SW480 (cell line): ENCODE measurements at places on chromosomes 1 and 21.

GRCh38 chr21:45593162-45594022 lies 50.1 kb upstream of the PCBP3 start:
- no peak for DNase-seq

- DNase-seq, result no peak
Measured at GRCh38 chr1:75130865-75131564, 3.2 kb upstream of the LHX8 start.

DNA sequence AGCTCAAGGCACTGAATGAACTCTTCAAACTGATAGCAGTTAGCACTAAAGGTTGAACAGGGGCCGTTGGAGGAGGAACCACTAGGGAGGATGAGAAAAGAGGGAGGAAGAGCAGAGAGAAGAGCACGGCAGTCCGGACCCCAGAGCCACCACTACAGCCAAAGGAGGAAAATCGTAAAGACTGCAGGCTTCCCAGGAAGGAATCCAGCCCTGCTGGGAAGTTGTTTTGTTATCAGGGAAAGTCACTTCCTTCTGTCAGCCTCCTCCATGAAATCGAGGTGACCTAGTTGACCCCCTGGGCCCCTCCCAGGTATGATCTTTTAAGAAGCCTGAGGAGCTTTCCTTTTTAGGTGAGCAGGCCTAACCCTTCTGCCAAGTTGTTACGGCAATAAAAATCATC lies 88.2 kb downstream of the PBX1 start:
- DNase-seq, result no peak

DNA sequence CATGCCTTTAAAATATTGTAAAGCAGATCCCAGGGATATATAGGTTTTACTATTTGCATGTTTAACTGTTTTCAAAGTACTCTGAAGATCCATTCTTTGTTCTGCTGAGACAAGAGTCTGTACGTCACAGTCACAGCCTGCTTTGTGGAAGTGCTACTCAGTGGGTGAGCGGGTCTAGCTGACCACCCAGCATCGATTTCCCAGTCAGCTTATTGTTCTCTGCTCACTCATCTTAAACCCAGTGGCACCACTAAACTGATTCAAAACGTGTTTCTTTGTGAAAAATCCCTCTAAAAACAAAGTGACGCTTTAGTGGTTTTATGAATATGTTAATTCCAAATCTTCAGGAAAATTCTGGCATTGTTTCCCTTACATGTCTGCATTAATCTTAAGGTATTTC lies 12.4 kb downstream of the PLPP3 start:
- no peak for DNase-seq

GRCh38 chr1:162857850-162858249 lies 3.1 kb downstream of the CCDC190 start:
- no peak for DNase-seq

DNA sequence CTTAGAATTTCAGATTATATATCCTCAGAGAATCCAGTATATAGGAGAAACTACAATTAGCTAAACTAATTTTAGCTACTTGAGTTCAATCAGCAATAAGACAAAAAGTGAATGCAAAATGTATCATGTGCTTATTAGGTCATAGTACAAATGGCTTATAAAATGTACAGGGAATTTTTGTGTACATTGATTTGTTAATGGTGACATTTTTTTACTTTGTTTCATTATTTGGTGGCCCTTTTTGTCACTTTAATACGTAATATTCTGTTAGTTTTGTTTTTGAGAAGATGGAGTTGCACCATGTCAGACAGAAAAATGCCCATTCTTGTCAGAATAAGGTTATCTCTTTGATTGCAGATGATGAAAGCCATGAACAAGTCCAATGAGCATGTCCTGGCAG lies 33.6 kb downstream of the CC2D1B start:
- no peak for DNase-seq

DNA sequence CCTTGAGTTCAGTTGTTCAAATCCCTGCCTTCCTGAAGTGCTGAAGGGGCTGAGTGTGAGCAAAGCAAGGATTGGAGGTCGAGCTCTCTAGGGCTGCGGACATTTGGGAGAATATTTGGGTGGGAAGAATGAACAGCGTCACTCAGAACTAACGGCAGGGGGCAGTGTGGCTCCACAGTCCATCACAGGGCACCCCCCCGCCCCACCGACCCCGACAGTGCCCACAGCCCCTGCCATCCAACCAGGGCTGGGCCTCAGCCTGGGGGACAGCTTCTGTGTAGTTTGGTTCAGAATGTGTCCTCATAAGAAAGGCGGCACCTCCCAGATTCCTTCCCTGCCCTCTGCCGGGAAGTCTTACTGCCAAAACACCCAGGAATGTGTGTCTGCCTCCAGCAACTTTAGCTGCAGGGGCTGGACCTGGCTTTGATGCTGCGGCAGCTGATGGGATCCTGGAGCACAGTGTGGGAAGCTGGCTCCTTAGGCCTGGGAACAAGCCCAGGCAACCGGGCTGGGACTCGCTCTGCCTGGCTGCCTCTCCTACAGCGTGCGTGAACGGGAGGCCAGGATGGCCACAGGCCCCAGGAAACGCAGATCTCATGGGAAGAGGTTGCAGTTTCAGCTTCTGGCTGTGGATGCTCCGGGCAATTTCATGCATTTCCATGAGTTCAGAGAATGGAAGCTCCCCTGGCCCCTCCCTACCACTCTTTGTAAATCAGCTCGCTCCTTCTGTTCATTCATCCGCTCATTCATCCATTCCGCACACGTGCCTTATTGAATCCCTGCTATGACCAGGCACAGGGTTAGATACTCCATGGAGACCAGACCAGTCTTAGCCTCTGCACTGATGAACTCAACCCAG lies 104.9 kb upstream of the TMPRSS2 start:
- peak; percentile 39 for DNase-seq

GRCh38 chr1:69523461-69523860 lies 44.3 kb upstream of the LRRC7 start:
- DNase-seq, result no peak

DNA sequence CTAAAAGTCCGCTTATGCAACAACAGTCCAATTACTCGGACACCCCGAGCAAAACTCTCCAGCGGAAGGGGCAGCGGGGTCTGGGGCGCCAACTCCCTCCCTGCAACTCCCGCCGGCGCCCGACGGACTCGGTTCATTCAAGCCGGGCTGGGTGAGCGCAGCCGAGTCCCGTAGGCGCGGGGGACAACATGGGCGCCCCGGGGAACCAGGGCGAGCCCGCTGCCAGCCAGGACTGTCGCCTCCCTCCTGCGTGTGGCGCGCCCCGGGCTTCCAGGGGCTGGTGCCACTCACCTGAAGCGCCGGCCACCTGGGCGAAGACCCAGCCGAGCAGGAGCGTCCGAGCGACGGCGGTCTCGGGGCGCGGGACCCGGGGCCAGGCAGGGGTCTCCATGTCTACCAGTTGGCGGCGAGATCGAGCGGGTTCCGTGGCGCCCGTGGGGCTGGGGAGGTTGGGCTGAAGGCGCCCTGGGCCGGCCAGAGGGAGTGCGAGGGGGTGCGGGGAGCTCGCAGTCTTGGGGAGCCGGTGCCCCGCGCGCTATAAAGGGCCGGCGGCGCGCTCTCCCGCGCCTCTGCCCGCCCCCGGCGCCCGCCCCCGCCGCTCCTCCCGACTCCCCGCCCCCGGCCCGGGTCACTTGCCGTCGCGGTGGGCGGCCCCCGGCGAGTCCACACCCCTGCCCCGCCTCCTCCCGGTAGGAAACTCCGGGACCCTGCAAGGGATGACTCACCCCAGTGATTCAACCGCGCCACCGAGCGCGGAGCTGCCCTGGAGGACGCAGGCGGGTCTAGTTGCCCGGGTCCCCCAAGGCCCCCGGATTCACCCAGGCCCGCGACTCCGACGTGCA lies at the start of gene F3:
Gene F3 (minus strand): TSS at position 514 of the 842 bp plus-strand sequence. CDS start 123 bp downstream, at position 391.
- DNase-seq, result peak; percentile 84

DNA sequence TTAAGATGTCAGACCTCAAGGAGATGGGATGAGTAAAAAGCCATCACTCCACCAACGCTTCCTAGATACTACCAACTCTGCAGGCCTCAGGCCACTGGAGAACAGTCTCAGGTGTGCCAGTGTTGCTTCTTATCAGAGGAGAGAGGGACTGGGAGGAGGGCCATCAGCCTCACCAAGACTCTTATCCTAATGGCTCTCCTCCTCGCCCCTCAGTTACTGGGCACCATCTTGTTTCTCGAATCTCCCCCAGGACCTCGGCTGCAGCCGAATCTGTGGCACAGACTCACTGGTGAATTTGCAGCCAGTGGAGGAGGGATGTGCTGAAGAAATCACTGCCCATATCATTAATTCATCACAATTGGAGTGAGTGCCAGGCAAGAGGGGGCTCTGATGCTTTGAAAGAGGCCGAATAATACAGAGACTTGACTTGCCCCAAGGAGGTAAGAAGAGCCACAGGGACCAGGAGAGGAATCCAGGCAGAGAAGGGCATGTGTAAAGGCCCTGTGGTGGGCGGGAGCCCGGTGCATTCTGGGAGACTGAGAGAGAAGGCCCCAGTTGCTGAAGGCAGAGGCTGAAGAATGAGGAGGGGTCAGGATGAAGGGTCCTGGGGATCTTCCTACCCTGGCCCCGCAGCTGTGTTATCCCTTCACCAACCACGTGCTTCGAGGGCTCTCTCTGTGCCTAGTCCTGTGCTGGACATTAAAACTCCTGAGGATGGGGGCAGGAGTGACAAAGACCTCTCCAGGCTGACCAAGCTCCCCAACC lies 129.8 kb downstream of the PTPRU start:
- no peak for DNase-seq

GRCh38 chr1:159686599-159687299 lies 27.6 kb downstream of the CRP start:
- DNase-seq, result no peak

DNA sequence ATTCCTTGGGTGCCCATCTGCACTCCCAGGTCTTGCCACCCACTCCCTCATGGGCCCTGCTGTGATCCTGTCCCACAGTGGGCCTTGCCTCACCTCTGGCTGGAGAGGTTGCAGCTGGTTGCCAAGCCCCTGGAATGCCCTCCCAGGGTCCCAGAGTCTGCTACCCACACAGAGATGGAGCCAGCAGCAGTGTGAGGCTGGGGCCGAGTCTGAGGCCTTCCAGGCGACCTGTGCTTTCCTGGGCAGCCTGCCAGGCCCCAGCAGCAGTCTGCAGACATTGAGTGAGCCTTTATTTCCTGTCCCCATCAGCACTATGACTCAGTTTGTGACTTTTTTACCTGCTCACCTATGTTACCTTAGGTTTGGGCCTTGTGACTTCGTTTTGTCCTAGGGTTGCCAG lies 25.0 kb upstream of the TSPAN2 start:
- DNase-seq, result no peak

DNA sequence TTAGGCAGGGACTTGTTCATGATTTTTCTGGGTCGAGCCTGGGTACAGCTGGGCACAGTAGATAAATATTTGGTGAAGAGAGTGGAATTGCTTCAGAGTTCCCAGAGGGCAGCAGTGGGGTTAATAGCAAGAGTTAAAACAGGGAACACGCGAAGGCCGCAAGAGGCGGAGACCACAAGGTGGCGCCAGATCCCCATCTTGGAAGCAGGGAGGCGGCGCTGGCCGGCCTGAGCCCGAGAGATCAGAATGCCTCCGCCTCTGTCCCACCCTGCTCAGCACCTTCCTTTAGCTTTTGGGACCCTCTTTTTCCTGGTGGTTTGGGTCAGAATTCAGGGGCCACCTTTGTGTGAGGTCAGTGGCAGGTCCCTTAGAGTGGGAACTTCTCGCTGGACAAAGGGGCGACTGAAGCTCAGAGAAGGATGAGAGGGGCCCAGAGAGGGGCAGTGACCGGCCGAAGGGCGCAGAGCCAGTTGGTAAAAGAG lies 6.5 kb upstream of the PADI2 start:
- peak; percentile 80 for DNase-seq

- DNase-seq, result no peak
Measured at GRCh38 chr1:183137782-183138181, 48.3 kb upstream of the LAMC2 start.

GRCh38 chr1:89546082-89546889 lies 21.7 kb downstream of the LRRC8B start:
- DNase-seq, result no peak

- DNase-seq, result no peak
Measured at GRCh38 chr1:91018006-91018405, 3.8 kb downstream of the ZNF644 start.

GRCh38 chr1:180571832-180572636 lies 13.3 kb downstream of the OVAAL start:
- peak; percentile 39 for DNase-seq

DNA sequence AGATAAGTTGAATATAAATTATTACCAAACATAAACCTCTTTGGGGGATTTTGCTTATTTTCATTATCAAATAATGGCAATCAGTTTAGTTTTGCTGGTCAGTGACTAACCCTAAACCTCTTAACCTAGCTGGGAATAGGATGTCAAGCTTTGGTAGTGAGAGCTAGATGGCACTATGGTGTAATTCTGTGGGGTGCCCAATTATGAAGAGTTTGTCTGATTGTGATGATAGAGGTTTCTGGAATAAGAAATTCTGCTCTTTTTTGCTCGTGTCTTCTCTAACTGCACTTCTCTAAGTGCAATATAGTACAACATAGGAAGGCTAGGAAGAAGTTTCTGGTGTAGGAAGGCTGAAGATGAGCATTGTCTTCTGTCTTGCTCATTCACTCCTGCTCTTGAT lies 59.8 kb downstream of the XCL1 start:
- DNase-seq, result no peak

- DNase-seq, result no peak
Measured at GRCh38 chr1:245310571-245311531, 156.1 kb downstream of the KIF26B start.

GRCh38 chr21:33151941-33152731 lies 77.6 kb upstream of the IFNAR2 start:
- DNase-seq, result no peak

DNA sequence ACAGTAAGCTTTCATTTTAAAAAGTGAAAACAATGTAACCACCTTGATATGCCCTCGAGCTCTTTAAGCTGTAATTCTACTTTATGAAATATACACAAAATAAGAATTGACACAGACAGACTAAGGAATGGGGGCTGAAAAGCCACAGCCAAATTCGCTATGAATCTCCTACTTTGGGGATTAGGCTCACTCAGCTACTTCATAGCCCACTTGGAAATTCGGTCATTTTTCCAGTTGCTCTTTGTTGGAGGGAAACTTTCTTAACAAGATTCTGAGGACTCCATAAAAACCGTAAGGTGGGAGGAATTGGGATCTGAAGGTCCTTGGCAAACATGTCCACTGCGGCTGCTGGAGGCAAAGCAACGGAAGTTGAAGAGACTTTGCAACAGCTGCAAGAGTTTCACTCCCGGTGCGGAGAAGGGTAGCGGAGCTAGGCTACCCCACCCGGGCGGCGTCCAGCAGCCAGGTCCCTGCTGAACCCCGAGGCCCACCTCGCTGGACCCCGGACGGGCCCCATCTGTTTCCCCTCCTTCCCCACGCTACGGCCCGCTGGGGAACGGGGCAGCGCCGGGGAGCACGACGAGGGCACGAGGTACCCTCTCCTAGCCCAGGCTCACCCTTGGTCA lies 634 bp downstream of the MYCBP start:
- no peak for DNase-seq

GRCh38 chr1:91548376-91549040 lies 47.9 kb downstream of the CDC7 start:
- no peak for DNase-seq

- no peak for DNase-seq
Measured at GRCh38 chr1:235290740-235291502, 37.1 kb downstream of the ARID4B start.

GRCh38 chr1:40849801-40850592 lies 12.2 kb downstream of the CITED4 start:
- DNase-seq, result peak; percentile 47

GRCh38 chr1:158122833-158123388 lies 57.8 kb upstream of the CD1D start:
- no peak for DNase-seq
